ENCODE measurements at places on chromosomes 16 and 17.

- no peak for DNase-seq
Observed at GRCh38 chr17:45431531-45432404, 902 bp downstream of the ARHGAP27 start.

DNA sequence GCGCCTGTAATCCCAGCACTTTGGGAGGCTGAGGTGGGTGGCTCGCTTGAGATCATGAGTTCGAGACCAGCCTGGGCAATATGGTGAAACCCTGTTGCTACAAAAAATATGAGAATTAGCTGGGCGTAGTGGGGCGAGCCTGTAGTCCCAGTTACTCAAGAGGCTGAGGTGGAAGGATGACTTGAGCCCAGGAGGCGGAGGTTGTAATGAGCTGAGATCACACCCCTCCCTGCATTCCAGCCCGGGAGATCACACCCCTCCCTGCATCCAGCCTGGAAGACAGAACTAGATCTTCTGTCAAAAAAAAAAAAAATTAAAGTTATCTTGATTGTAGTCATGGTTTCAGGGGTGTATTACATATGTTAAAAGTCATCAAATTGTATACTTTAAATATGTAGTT lies 26.8 kb upstream of the GLG1 start:
- DNase-seq = no peak

- no peak for DNase-seq
Observed at GRCh38 chr17:70955441-70955840, 786.1 kb downstream of the KCNJ2 start.

- DNase-seq = no peak
Observed at GRCh38 chr17:82869536-82869935, 29.7 kb upstream of the ZNF750 start.
